ENCODE measurements at places on chromosomes 7 and 10.

DNA sequence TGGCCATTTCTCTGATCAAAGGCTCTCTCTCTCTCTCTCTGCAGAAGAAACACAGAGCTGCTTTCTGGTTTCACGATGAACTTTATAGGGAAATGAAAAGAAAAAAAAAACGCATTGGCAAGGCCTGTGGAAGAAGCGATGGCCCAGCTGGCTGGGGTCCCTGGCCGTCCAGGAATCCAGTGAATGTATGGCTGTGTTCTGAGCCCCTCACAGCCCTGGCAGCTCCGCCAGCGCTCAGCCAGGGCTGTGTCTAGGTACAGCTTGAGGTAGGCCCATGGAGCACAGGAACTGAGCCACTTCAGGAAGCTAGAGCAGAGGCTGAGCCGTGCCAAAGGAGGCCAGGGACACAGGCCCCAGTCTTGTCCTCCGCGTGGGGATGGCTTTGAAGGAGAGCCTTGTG lies 13.1 kb upstream of the UCMA start:
- no peak for DNase-seq

DNA sequence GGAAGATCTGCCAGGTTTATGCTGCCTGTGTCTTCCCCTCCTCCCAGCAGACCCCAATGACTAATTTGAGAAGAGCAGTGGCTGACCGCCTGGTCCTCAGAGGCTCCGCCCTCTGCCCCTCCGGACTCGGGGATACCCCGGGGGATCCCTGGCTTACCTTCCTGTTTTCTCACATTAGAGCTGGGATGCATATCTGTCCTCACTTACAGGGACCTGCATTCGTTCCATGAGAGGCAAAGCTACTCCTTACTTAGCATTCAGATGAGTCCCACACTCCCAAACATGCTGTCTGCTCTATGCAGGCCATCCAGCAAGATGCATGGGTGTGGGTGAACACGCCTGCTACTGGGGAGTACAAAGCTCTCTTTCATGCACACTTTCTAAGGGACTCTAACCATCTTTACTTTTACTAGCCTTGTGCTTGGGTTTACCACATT lies 24.0 kb downstream of the VOPP1 start:
- DNase-seq, result no peak

- DNase-seq, result no peak
These were observed at the start of gene RELN for GRCh38 chr7:103989200-103989784. TSS of gene RELN (minus strand) at chr7:103989658. CDS start at chr7:103989356, 302 bp downstream.

GRCh38 chr7:113521468-113521867 lies 397.3 kb downstream of the PPP1R3A start:
- no peak for DNase-seq

DNA sequence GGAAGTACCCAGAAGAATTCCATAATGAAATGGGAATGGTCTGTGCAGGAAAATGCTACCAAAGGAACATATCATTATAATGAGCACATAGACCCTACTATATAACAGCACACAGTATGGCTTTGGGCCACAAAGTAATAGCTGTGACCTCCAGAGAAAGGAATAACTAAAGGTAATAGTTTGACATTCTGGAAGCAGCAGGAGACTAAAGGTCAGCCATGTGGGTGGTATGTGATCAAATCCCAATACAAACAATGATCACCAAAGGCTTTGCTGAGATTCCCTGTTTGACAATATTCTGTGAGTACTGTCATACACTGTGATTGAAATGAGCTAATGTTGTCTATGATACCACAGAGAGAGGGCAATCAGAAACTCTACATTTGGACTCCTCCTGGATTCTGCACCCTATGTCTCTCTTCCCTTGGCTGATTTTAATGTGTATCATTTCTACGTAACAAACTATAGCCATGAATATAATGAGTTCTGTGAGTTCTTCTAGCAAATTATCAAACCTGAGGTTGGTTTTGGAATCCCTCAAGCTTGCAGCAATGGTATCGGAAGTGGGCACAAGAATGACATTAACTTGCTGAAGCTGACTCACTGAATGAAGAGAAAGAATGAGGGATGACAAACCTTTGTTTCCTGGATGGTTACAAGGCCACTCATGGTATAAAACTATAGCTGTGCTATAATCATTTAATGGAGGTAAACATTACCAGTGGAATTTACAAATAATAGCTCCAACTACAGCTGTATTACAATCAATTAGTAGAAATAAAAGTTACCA lies 99.6 kb downstream of the JMJD1C start:
- no peak for DNase-seq

GRCh38 chr10:126062131-126063032 lies 166.0 kb downstream of the FANK1 start:
- DNase-seq, result no peak

DNA sequence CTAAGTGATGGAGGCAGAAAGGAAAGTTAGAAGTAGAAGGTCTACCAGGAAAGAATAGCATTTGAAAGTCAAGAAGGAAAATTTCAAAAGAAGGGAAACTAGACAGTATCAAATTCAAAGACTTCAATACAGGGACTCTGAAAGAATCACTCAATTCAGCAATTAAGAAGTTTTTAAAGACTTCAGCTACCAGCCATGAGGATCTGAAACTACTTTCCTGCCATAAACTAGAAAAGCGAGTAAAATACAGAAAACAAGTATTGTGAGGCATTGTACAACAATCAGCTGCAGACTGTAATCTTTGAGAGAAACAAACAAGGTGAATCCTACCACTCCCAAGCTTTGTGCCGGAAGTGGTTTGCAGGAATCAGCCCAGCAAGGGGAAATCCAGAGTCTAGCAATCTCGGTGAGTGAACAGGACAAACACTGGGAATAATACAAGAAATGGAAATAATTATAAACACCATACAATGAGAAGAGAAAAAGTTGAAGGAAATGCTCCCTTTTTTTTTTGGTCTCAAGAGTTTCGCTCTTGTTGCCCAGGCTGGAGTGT lies 62.4 kb downstream of the ARHGAP12 start:
- no peak for DNase-seq

DNA sequence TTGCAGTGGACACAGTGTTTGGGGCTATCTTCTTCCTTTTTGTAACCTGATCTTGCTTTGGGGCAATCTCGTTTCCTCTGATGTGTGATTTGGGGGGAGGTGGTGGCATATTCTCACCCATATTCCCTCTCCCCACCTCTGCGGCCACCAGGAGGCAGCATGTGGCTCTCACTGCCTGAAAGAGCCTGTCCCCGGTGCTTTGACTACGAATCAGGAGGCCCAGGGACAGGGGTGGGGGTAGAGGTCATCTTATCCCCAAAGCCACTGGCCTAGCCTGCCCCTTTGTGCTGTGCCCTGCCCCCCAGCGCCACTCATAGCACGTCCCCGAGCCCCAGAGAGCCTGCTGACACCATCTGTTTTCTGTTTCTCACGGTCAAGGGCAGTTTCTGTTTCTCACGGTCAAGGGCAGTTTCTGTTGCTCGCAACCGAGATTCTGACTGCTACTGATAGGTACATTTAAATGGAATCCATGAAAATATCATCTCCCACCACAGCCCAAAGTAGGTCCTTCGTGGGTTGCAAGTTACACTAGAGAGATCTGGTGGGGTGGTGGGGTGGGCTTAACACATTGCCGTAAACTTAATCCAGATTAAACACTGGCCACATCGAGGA lies 28.2 kb downstream of the PHYH start:
- DNase-seq, result peak; percentile 52

DNA sequence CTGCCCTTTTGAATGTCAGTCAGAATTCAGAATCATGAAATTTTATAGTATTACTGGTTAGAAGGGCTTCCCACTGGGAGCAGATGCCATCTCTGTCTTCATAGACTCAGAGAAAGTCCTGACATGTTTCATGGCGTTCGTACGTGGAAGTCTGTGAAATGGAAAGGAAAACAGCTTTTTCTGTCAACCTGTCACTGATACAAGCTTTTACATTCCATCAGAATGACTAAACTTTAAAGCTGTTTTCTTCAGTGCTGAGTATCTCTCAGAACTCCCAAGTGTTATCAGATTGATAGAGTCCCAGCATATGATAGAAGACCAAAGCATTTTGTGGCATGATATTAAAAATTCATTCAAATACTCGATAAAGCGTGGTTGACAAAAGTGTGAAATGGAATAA lies 726.7 kb upstream of the GALNT17 start:
- DNase-seq, result no peak

GRCh38 chr10:46319389-46319788 lies 32.6 kb downstream of the ANTXRL start:
- no peak for DNase-seq

DNA sequence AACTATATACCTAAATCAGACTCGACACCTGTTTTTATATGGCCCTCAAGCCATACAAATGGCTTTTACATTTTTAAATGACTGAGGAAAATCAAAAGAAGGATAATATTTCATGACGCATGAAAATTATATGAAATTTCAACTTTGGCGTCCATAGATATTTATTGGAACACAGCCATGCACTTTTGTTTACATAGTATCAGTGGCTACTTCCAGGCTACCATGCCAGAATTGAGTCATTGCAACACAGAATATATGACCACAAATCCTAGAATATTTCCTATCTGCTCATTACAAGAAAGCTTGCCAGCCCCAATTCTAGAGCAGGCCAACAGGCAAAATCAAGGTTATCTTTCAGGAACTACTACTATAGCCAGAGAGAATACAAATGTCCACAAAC lies 29.3 kb downstream of the AFAP1L2 start:
- no peak for DNase-seq

GRCh38 chr7:140267381-140268226 lies 90.8 kb upstream of the KDM7A start:
- DNase-seq, result no peak

DNA sequence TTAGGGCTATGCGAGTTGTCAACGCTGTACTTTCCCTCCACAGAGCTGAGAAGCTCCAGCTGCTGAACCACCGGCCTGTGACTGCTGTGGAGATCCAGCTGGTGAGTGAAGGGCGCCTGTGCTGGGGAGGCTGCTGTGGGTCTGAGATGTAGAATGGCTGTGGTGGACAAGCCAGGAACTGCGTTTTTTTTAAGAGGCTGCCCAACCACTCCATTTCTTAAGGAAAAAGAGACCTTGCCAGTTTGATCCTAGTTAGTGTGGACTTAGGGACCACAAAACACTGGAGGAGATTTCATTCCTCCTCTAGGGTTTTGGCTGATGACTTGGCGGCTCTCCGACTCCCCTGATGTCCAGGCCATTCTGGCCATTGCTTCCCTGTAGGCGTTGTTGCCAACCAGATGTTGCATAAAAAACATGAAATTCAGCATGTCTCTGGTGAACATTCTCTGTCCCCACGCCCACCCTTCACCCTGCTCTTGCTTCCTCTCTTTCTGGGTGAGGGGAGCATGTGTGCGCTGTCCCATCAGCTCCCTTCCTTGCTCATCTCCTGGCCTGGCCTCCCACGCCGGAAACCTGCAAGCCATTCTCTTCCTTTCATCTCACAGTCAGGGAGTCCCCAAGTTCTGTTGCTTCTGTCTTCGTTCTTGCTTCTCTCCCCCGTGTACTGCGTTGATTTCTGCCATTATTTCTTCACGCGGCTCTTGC lies 30.9 kb downstream of the CRCP start:
- no peak for DNase-seq

DNA sequence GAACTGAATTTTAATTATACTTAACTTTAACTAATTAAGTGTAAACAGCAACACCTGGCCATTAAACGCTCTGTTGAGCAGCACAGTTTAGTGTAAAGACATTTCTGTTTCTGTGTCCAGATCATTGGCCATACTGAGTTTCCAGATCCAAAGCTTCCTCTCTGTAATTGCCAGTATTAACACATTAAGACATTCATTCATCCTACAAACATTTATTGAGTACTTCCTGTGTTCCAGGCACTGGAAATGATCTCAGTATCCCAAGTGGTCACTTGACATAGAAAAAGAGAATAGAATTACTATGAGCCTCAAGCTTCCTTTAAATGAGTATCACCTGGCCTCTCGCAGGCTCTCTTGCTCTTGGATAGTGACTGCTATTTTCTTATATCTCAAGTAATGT lies 618.1 kb downstream of the SORCS3 start:
- DNase-seq, result no peak

GRCh38 chr7:110262251-110262650 lies 828.7 kb upstream of the LRRN3 start:
- DNase-seq, result no peak

GRCh38 chr7:108037741-108038140 lies 34.8 kb upstream of the LAMB1 start:
- DNase-seq, result no peak

DNA sequence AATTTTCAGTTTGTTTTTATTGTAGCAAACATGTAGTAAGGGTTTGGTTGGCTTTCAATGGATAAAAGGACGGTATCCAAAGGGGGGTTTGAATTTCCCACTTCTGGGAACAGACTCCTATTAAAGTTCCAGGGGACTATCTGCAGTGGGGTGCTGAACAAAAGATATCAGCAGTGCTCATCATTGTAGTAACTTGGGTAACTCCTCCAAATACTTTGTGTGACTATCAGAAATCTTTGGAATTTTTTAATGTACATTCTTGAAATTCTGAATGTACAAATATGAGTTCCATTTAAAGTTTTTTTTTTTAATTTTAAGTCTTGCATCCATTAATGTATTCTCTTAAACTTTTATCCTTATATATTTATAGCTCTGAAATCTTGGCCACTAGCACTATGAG lies 42.1 kb downstream of the CYP51A1 start:
- no peak for DNase-seq

DNA sequence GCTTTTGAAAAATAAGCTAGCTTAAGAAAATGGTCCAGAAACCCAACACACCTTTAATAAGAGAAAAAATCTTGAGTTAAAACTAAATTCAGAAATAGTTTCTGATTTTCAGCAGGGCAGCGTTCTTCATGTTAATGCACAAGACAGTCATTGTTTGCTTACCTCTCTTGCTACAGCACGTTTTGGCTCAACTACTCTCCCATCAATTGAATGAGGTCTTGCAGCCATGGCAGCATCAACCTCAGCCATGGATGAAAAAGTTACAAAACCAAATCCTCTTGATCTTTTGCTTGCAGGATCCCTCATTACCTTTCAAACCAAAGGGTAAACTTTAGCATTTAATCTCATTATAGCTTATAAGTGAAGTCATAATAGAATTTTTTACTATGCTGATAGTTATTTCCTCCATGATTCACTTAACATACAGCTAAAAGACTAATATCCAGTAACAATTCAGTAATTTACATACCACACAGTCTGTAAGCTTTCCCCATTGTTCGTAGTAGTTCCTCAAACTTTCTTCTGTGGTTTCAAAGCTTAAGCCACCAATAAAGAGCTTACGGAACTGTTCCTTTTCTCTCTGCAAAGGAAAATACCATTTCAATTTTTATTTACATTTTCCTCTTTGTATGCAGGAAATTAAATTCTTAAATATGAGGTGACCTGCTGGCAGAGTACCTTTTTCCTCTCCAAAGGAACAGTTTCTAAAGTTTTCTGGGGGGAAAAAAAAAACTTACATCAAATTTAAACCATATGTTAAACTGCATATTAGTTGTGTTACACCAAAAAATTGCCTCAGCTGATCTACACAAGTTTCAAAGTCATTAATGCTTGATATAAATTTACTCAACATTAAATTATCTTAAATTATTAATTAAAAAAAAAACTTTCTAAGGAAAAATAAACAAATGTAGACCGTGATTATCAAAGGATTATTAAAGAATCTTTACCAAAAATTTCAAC lies 3.1 kb downstream of the HNRNPA2B1 start:
- DNase-seq, result no peak

GRCh38 chr7:2016021-2016631 lies 216.6 kb downstream of the MAD1L1 start:
- DNase-seq, result no peak

Measured in stimulated activated naive CD4-positive, alpha-beta T cell (primary cell).